ENCODE measurements at places on chromosomes 16 and 17. TPM values are rescaled to one million over a fixed set of nuclear protein-coding genes. Genes with fewer than 3 reads are reported as not detected.

The FBXO39 gene
- not detected for total RNA-seq

The OTOA gene
- 0.58 TPM for total RNA-seq

The CCL16 gene
- not detected for total RNA-seq

GRCh38 chr17:80946449-80946848 is 45.2 kb upstream of the CHMP6 start:
- no peak for DNase-seq

GRCh38 chr16:71568551-71568950 is 8.3 kb downstream of the TAT start:
- no peak for DNase-seq

The TOM1L1 gene
- 0.74 TPM for total RNA-seq

- no peak for DNase-seq
Measured at GRCh38 chr17:48753794-48754499, 25.4 kb upstream of the HOXB13 start.

- no peak for DNase-seq
Measured at GRCh38 chr16:65319621-65320231, 197.9 kb upstream of the CDH11 start.

GRCh38 chr17:42252597-42253550 is 23.3 kb downstream of the STAT5B start:
- no peak for DNase-seq

DNA sequence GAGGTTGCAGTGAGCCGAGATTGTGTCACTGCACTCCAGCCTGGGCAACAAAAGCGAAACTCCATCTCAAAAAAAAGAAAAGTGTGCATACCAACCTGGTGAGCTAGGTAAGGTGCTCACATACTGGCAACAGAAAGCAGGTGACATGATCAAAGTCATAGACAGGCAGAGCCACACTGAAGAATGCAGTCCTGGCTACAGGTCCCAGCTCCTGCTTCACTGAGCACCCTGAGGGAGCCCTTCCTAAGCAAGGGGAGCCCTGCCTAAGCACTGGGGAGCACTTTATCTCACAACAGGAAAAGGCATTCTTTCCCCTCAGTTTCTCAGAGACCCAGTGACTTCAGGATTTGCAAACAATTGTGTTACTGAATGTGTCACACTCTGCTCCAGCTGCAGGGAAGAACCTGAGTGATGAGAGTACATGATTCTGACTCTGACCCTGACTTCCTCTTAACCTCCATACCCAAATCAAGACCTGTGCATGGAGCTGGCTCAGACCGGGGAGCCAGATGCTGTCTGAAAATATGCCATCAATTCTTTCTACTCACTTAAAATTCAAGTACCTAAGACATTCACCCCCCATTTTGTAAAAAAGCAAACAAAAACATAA is 40.5 kb downstream of the ANKRD11 start:
- no peak for DNase-seq

GRCh38 chr17:326010-326621 is 26.5 kb downstream of the RPH3AL start:
- DNase-seq, result no peak

DNA sequence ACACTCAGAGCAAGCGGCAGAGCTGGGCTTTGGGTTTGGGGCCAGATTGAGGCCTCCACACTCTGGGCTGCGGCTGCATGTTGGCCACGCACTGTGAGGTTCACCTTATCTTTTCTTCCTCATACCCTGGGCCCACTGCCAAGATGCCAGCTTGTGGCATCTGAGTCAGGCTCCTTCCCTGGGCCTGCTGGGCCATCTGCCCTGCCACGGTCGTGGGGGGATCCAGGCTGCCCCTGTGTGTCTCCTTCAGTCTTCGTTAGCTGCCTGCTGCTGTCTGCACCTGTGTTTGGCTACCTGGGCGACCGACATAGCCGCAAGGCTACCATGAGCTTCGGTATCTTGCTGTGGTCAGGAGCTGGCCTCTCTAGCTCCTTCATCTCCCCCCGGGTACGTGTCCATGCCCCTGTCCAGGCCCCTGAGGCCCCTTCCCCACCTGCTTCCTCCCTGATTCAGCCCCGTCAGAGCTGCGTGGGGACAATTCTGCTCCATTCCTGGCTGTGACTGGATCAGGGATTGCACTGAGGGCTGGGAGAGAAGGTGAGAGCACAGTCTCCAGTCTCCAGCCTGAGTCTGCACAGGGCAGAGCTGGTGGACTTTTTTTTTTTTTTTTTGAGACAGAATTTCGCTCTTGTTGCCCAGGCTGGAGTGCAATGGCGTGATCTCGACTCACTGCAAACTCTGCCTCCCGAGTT is 11.2 kb downstream of the SPNS3 start:
- DNase-seq, result no peak

- no peak for DNase-seq
Measured at GRCh38 chr16:81463296-81463890, 18.8 kb downstream of the CMIP start.

GRCh38 chr17:76309461-76309860 is 1.4 kb upstream of the QRICH2 start:
- DNase-seq, result no peak

The ZFP1 gene
- 20.8 TPM for total RNA-seq

DNA sequence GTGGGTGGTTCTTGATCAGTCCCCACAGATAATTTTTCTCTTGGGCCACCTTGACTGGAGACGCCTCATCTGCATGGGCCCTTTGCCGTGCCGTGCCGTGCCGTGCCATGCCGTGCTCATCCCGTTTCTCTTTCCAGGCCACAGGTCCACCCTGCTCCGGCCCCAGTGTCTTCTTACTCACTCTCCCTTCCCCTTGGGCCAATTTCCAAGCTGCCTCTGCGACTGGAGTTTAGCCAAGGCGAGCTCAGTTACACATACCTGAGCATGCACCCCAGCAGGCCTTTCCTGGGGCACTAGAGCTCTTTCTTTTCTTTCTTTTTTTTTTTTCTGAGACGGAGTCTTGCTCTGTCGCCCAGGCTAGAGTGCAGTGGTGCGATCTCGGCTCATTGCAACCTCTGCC is 40.5 kb upstream of the MGAT5B start:
- DNase-seq, result no peak

The C16orf89 gene
- not detected for total RNA-seq

The KRT24 gene
- total RNA-seq, result not detected

DNA sequence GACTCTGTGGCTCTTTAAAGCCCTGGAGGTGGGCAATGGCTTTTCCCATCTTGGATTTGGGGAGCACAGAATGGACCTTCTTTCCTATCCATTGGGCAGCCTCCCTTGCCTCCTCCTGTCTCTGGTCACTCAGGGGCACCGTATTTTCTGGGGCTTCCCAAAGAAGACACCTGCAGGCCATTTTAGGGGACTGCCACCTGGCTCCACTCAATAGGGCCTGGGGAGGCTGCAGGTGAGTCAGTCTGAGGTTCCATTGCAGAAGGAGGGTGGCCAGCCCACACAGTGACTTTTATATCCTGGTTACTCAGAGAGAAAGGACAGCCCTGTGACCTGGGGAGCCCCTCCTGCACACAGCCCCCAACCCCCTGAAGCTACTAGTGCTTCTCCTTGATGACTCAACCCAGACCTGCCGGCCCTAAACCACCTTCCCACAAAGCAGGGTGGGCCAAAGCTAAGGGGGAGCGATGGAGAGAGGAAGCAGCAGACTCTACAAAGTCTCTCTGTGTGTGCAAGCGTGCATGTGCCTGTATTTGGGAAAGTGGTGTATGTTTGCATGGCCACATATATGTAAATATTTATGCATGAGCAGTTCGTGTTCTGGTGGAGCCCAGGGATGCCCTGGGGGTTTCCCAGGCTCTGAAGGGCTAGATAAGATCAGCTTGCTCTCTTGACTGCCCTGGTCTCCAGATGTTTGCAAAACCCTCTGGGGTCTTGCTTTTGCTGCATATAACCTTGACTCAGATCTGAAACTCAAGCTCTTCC is 5.0 kb downstream of the CX3CL1 start:
- peak; percentile 85 for DNase-seq

The BEAN1 gene
- total RNA-seq, result not detected

- no peak for DNase-seq
Measured at GRCh38 chr17:14442798-14443528, 142.1 kb downstream of the HS3ST3B1 start.

DNA sequence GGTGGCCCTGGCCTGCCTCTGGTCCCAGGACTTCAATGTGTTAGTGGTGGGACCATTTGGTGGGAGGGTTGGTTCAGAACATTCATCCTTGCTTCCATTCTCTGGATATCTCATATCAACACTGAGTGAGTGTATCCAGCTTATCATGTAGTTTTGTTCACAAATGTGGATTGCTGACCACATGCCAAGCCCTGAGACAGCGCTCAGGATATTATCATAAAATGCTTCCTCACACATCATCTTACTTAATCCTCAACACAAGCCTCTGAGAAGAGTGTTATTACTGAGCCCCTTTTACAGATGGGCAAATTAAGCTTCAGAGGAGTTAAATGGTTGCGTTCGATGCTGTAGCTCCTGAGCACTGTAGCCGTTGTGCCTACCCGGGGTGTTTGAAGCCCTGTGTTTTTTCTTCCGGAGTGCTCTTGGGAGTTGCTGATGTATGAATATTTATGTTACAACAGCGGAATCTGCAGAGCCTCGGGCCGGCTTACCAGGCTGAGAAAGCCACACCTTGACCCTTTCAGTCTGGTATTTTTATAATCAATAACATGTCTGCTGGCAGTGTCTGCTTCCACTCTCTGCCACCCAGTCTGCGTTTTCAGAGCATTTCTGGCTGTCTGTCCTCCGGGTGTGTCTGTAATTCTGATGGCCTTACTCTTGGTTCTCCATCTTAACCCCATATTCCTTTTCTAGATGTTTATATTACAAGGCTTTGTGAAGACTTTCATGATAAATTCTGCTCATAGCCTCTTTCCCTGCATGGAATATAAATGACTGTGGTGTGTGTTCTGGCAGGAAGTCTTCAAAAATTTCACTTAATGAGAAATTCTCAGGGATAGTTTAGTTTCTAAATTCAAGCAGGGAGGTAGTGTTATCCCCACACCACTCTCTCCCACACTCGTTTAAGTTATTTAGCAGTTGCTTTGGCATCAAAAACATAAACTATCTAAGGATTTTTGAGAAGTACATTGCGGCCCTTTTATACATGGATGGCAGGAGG is 2.9 kb downstream of the GLP2R start:
- DNase-seq, result no peak

DNA sequence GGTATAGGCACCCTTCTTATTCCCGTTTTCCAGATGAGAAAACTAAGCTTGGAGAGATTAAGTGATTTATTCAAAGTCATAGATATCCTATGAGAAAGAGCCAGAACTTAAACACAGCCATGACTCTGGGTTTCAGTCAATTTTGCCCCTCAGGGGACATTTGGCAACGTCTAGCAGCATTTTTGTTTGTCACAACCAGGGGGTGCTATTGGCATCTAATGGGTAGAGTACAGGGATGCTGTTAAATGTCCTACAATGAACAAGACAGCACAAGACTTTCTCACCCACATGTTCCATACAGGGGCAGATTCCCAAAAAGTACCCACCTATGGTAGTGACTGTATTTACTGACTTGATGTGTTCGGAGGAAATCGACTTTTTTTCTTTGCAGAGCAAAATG is 4.8 kb upstream of the SHISA9 start:
- DNase-seq, result no peak

DNA sequence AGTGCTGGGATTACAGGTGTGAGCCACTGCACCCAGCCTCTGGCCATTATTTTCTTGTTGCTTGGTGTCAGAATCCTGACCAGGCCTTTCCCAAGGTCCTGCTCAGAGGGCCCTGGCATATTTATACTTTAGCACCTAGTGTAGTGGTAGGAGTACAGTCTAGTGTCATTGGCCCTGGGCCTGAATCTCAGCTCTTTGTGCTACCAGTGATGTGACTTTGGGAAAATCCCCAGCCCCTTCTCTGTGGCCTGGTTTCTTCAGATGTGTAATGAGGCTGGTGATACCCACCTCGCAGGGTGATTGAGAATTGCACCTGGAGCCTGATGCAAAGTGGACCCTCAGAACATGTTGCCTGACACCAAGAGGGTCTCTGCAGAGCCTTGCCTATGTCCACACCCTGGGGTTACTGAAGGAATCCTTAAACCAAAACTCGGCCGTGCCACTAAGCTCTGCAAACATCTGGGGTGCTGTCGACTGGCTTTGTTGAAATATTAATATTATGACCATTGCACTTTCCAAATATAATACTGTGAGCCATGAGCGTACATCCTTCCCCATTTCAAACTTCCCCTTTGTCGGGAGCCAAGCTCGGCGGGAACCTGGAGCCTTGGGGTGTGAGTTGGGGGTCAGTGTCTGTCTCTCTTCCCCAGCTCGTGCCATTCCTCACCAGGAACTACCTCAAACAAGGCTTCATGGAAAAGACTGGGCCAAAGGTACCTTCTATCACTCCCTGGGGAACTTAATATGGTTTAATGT is 18.0 kb upstream of the RNF135 start:
- no peak for DNase-seq

DNA sequence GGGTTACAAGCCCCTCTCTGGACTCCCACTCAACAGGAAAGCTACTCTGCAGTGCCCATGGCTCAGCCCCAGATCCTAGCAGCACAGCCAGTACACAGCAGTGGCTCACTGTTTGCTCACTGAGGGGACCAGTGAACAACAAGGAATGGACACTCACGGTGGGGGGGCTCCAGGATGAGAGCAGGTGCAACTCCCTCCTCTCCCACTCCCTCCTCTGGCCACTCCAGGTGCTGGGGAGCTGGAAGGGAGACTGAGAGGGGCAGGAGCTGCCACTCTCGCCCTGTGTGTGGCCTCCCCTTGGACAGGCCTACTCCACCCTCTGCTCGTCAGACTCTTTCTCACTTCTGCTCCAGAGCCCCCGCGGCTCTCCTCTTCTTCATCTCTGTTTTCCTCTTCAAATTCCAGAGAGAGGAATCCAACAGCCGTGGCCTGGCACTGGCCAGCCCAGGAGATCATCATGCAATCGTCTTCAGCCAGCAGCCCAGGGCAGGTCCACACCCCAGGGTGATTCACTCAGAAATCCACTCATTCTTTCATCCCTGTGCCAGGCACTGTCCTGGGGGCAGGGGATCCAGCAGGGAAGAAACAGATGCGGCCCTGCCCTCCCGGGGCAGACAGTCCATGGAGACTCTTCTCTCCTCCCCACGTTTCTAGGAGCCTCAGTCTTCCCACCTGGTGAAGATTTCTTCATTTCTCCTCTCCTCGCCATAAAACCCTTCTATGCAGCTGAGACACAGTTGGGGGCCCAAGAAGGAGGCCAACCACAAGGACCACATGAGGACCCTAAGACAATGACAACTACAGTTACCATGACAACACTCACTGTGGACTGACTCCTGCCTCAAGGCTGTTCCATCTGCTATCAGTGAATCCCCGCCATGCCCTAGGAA is 30.7 kb downstream of the CFAP20 start:
- no peak for DNase-seq
